MCF 10A (cell line): ENCODE measurements at places on chromosomes 6 and 20.
A peak's percentile ranks its signal among the peaks of the same experiment; 100 is the strongest.

GRCh38 chr20:38219006-38219950, 41.3 kb downstream of the KIAA1755 start:
- no peak for DNase-seq

DNA sequence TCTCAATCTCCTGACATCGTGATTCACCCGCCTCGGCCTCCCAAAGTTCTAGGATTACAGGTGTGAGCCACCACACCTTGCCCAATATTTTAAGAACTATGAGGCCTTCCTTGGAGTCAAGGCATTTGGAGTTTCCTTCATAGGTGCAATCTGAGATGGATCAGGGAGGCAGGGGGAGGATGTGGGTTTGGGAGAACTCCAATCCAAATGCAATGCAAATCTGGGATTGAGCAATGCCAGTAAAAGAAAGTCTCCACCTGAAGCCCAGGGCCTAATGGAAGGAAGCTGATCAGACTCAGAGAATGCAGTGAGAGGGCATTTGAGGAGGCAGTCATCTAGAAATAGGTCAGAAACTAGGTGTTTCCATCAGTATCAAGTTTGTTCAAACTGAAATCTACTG, 21.2 kb downstream of the RSPH3 start:
- peak; percentile 76 for DNase-seq

- DNase-seq, result no peak
Observed at GRCh38 chr6:106124015-106124414, 37.9 kb downstream of the PRDM1 start.

GRCh38 chr6:133467982-133468380, 226.8 kb downstream of the EYA4 start:
- no peak for DNase-seq

DNA sequence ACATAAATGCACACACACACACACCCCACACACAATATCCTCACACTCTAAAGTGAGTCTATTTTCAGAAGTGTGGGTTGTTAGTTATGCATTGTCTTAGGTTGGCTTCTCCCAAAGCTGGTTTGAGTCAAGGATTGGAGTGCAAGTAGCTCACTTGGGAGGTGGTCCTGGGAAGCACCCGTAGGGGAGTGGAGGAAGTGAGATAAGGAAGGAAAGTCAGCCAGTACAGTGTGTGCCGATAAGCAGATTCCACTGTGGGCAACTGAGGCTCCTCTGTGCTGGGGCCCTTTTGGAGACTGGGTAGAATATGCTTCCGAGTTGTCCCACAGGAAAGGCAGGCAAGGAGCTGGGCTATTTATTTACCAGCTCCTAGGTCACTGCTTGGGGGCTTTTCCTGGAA, 67.2 kb downstream of the PLCB4 start:
- no peak for DNase-seq

- DNase-seq, result no peak
Observed at GRCh38 chr6:3309391-3310050, 50.8 kb downstream of the PSMG4 start.

DNA sequence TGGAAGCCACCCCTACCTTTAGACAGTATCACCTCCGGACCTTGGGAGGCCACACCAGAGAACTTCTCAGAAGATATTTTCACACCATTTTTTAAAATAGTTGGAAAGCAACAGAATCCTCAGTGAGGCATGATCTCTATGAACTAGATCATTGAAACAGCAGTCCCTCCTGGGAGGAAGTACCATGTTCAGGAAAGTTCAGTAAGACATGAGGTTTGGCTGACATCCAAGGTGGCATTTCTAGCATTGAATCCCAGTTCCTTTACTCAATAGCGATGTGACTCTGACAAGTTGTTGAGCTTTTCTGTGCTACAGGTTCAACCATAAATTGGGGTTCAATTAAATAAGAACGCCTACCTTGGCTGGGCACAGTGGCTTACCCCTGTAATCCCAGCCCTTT, 169.0 kb downstream of the TBC1D7 start:
- no peak for DNase-seq

DNA sequence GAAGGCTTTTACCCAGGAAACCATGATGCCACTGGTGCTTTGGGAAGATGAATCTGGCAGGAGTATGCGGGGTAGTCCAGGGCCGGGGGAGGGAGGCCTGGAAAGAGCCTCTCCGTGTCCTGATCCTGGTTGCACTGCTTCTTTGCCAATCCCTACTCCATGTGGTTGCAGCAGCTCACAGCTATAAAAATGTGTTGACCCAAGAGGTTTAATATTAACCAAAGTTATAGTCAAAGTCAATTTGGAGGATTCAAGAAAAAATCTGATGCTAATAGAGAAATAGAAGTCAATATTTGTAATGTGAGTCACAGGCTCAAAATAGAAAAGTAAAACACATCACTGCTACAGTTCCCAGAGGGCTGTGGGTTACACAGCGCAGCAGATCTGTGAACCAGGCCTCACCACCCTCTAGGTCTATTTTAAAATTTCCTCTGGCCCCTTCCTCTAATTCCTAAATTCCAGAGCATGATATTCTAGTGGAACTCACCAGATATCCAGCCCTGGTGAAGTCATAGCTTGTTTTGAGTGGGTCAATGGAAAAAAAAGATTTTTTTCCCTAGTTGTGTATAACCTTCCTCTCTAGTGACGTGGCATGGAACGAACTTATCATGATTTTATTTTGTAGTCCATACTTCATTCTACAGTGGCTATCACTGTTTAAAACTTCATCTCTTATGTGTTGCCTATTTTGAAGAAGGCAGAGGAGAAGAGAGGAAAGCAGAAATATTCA, 63.2 kb upstream of the BMP2 start:
- DNase-seq, result no peak

GRCh38 chr6:64679416-64679815, 1027.6 kb downstream of the EYS start:
- no peak for DNase-seq

GRCh38 chr20:17530716-17531664, at the start of gene BFSP1:
Gene BFSP1 (minus strand): TSS chr20:17531379. CDS start chr20:17531329, 50 bp downstream.
- DNase-seq, result peak; percentile 38

DNA sequence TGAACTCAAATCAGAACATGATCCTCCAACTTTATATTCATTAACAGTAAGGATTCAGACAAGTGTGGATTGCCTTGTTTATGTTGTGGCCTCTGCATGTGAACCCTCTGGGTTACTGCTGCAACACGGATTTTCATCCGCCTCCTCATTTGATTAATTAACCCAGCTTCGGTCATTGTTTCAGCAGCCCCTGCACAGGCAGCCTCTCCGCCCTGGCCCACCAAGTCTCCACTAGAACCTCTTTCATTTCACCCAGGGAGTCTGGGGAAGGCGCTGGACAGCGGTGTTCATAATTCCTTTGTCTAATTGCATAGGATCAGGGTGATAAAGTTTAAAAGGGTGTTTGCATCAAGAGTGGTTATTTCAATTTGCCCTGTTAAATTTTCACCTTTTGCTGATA, 15.7 kb downstream of the NKX2-2 start:
- DNase-seq, result no peak
